ENCODE measurements at places on chromosomes 16 and 17. TPM values are rescaled to one million over a fixed set of nuclear protein-coding genes. Genes with fewer than 3 reads are reported as not detected.

GRCh38 chr17:70892527-70892926 lies 723.2 kb downstream of the KCNJ2 start:
- DNase-seq, result no peak

GRCh38 chr17:77706938-77707337 lies 251.6 kb upstream of the TNRC6C start:
- no peak for DNase-seq

- DNase-seq, result no peak
Measured at GRCh38 chr16:70158261-70158939, 15.2 kb upstream of the CLEC18C start.

ATP1B2 gene
- total RNA-seq, result 2.0 TPM

VASN gene
- total RNA-seq, result 120 TPM

- DNase-seq, result no peak
Measured at GRCh38 chr17:964876-965275, 14.7 kb downstream of the NXN start.

CACNG5 gene
- total RNA-seq, result not detected

- DNase-seq, result no peak
Measured at GRCh38 chr16:70472786-70473433, 18.5 kb downstream of the FCSK start.

- peak; percentile 38 for DNase-seq
Measured at GRCh38 chr17:77889866-77890760, 68.4 kb upstream of the TNRC6C start.

- no peak for DNase-seq
Measured at GRCh38 chr17:43013296-43013695, 6.7 kb downstream of the IFI35 start.

- DNase-seq, result no peak
Measured at GRCh38 chr17:81295676-81296381, 722 bp upstream of the SLC38A10 start.

All from aorta (tissue), 5 donors.